ENCODE measurements at places on chromosomes 12 and 14.

GRCh38 chr12:124963211-124963610, 25.7 kb downstream of the DHX37 start:
- DNase-seq: no peak

- DNase-seq: no peak
Observed at GRCh38 chr12:82144505-82144904, 213.7 kb downstream of the CCDC59 start.

DNA sequence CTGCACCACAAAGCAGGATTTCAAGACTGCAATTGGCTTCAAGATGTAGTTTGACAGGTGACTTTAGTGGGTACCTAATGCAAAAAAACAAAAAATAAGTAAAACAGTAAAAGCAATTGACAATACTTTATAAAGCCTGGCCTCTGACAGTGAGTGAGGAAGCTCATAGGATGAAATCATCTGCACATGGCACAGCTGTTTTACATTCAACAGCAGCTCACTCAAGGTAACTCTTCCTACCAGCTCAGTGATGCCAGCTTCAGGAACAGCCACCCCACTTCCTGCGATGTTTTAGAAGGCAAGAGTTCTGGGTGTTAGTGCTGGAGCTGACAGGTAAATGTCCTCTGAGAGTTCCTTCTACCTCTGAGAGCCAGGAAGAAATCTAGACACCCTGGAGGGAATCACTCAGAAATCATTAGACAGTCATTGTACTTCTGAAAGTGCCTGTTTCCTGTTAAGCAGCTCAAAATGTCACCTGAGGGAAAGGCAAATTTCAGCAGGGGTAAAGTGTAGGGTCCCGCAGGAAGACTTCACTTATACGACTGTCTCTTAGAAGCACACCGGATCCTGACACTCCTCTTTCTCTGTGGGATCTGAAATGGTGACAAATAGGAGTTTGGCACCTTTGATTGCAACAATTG, 99.9 kb downstream of the FOXN3 start:
- no peak for DNase-seq

- no peak for DNase-seq
Observed at GRCh38 chr14:90836692-90837063, 20.4 kb upstream of the TTC7B start.

DNA sequence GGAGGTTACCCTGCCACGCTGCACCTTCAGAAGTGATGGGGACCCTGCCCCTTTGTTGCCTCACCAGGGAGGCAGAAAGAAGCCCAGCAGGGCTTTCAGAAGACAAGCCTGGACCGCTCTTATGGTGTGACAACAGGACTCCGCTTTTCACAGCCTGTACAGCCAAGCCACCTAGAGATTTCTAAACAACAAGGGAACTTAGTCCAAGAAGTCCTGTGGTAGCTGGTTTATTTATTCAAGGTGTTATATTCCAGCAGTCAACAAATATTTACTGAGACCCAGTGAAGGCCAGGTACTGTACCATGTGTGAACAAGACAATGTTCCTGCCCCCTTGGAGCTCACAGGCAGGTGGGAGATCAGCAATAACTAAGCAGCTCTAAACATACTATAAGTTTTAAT, 4.0 kb upstream of the TMEM229B start:
- DNase-seq: no peak

DNA sequence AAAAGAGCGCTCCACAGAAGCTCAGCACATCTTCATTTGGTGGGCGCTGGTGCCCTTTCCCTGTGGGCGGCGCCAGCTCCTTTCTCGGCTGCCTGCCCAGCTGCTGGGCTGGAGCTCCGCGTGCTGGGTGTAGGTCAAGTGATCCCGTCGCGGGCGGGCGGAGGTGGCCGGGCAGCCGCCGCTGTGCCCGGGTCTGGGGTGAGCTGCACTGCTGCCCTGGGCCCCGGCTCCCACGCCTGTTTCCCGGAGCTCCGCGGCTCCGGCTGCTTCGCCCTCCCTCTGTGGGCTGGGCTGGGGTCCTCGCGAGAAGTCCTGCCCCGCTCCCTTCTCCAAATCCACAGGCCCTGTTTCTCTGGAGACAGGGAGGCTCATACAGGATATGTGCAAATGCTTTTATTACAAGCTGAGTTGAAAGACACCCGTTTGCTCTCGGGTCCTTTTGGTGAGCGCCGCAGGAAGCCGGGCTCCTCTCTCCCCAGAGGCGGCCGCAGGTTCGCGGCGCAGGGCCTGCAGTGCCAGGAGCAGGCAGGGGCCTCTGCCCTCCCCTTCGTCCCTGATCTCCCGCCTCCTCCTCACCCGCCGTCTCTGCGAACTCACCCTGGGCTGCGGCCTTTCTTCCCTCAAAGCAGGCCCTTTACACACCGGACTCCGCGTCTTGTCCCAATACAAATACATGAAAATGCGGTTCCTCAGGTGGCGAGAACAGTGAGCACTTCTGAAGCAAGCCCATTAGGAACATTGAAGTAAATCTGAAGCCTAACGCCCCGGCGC, 67.8 kb upstream of the CAPRIN2 start:
- no peak for DNase-seq

GRCh38 chr14:61837336-61838229, 75.4 kb downstream of the SNAPC1 start:
- DNase-seq: peak; percentile 71

GRCh38 chr12:9856894-9857293, 12.3 kb downstream of the CLEC2B start:
- DNase-seq: no peak

DNA sequence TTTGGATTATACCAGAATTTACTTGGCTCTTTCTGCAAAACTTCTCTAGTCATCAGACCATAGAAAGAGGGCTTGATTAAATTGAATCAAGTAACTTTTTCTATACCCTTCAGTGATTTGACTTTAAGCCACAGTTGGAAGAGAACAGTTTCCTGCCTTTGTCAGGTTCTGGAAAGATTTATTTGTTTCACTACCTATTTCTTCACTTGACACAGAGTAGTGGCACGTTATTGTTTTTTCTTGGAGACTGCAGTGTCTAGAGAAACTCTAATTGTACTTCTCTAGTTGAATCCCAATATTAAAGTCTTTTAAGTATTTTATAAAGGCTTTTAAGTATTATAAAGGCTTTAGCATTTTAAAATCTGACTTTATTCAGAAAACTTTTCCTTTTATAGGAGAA, 138.1 kb downstream of the TMEM117 start:
- no peak for DNase-seq

GRCh38 chr12:47385653-47386052, 305.9 kb upstream of the AMIGO2 start:
- no peak for DNase-seq

- DNase-seq: no peak
Observed at GRCh38 chr14:104874571-104875411, 9.7 kb downstream of the CEP170B start.

GRCh38 chr14:43313719-43314118, 1193.4 kb downstream of the FSCB start:
- DNase-seq: no peak

DNA sequence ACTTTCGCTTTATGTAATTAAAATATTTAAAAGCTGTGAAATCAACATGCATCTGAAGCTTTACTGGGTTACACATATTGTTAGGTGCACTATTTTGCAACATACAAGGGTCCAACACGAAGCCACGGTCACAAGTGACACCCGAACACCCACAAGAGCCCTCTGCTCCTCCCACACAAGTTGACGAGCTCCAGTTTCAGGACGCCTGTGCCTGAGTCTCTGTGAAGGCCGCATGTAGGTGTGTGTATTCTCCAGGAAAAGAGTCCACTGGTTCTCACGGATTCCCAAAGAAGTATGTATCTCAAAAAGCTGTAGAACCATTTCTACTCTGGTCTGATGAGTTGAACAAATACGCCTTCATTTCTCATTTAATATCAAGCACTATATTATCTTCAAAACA, 12.0 kb downstream of the SLC15A4 start:
- DNase-seq: no peak

DNA sequence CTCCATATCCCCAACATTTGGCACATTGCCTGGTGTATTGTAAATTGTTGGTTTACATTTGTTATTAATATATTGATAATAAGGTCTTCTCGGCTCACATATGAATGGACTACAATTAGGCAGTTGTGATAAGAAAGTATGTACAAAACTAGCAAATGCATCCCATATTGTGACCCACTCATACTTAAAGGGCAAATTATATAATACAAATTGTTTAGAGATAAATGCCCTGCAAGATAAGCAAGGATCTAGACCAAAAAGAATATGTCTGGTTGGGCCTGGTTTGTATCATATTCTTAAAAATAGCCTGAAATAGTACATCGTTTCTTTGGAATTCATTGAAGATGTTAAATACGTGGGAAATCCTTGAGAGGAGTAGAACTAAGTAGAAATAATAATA, 151.3 kb downstream of the CNTN1 start:
- DNase-seq: no peak

DNA sequence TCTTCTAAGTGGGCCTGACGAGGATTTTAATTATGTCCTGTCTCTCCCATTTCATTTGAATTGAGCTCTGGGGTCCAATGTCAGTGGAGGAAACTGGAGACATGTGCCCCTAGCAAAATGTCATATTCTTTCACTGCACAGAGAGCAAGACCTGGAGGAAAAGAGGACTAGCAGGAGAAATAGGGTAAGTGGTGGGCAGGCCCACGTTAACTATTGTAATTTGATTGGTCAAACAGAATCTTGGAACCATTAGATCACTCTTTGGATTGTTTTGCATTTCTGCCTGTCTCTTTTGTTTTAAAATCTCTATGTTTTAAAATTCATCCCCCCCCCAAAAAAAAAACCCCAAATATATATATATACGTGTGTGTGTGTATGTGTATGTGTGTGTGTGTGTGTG, 113.9 kb upstream of the PELI2 start:
- DNase-seq: no peak

DNA sequence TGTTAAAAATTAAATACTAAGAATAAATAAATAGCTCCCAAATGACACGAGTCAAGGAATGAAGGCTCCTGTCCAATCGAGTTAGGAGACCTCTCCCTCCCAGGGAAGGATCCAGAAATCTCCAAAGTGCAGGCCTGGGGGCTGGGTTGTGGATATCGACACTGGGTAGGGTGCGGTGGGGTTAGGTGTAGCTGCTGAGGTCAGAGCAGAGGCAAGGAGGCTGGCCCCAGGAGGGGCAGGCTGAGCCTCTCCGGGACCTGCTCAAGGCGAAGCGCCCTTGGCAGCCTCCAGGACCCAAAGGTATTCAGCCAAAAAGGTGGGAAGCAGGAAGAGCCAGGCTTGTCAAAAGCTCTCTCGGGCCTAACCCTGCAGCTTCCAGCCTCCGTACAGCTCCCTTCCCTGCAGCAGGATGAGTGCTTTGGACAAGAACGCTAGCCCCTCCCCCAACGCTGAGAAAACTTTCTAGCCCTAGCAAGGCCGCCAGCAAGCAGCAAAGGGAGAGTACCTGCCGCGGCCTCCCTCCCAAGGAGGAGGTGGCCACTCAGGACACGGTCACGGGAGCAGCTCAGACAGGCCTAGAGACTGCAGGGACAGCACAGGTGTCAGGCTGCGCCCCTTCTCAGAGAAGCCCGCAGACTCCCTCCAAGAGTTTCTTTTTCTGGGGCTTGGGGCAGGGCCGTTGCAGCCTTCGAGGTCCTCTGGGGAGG, 3.7 kb upstream of the PNMA1 start:
- DNase-seq: no peak

- no peak for DNase-seq
Observed at GRCh38 chr12:52022841-52023181, 16.1 kb downstream of the TAMALIN start.

DNA sequence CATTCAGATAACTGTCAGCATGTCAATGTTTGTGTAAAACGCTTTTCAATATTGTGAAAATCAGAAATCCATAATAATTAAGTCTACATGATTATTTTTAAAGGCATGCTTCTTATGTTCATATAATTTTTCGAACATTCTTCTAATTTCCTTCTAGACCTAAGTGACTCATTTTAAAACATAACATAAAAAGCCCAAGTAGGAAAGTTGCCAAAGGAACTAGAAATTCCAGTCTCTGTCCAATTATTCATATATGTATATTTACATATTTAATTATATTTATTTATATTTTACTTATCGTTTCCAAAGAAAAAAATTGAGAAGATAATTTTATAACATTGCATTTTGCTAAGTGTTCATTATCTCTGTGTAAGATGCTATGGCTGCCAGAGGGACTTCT, 110.4 kb downstream of the TMTC1 start:
- no peak for DNase-seq

DNA sequence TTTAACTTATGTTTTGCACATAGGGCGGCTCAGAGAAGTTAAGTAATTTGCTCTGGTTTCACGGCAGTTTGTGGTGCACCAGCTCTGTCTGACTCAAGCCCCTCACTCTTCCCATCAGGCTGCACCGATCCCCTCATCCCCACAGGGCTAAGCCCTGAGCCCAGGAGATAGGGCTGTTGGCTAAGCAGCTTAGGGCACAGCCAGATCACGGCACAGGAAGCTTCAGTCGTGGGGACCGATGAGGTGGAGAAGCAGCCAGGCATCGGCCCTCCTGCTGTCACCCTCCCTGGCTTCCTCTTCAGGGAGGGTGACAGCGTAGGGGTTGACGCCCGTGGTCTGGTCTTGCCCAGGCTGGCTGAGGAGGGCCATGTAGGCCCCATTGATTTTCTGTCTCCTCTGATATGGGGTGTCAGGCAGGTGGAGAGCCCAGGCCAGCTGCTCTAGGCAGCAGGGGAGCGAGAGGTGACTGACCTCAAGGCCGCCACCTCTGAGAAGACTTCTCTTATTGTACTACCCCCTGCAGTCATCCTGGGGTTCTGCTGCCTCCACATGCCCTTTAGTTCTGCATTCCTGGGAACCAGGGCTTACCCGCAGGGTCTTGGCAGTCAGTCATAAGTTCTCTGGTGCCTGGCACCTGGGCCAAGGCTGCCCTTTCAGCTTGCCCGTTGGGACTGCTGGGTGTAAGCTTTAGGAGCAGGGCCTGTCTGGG, 166.4 kb downstream of the TSPAN9 start:
- DNase-seq: no peak

DNA sequence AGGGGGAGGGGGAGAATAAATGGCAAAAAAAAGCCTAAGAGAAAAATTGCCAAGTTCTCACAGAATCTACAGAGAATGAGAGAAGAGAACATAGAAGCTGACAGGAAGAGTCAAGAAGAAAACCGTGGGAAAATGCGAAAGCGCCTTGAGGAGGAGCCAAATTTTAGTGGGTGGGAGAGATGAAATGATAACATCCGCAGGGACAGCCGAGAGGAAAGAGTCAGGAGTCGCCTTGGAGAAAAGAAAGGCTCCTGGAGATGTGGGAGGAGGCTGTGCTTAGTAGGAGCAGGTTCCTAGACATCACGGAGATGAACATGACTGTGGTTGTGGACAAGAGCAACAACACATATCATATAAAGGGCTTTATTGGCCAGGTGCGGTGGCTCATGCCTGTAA, 49.4 kb downstream of the PHLDA1 start:
- DNase-seq: no peak

GRCh38 chr12:109304485-109304884, 4.6 kb downstream of the FOXN4 start:
- no peak for DNase-seq

DNA sequence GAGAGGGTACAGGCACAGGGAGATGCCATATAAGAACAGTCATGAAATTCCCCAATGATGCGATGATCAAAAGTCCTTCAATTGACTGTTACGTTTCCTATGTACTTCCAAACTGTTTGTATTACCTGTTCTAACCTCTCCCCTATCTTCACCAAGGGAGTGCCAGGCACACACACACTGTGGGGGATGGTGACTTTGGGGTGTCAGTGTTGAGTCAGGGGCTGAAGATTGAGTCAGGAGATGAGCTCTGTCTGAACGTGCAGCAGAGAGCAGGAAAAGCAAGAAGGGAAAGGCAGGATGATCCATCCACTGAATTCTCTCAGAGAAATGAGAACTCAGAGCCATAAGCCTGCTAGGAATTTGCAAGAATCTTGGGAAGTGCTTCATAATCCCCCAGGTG, 153.4 kb downstream of the EFCAB11 start:
- DNase-seq: no peak

- no peak for DNase-seq
Observed at GRCh38 chr12:16152885-16153673, 124.4 kb downstream of the SLC15A5 start.

GRCh38 chr14:89767861-89768268, 186.7 kb downstream of the EFCAB11 start:
- DNase-seq: no peak
